A549 treated with dexamethasone at 1 μM for 4 hours (cell line): ENCODE measurements at places on chromosomes 4 and X. TPM values are rescaled to one million over a fixed set of nuclear protein-coding genes. Genes with fewer than 3 reads are reported as not detected.

The CPZ gene
- total RNA-seq, result 0.11 to 0.40 TPM (median 0.26 TPM) in 5 replicates

The EPGN gene
- total RNA-seq, result 0.35 TPM in 1 of 5 replicates, not detected in the others

The JAKMIP1 gene
- 0.08 TPM in 1 of 5 replicates, not detected in the others for total RNA-seq

The NHSL2 gene
- total RNA-seq, result 0.25 to 0.53 TPM (median 0.32 TPM) in 5 replicates

The GIMD1 gene
- not detected in 5 replicates for total RNA-seq

The RGN gene
- 0.06 TPM in 2 of 5 replicates, not detected in the others for total RNA-seq

The F8 gene
- total RNA-seq, result 3.9 to 4.6 TPM (median 4.5 TPM) in 5 replicates

The GABRG1 gene
- total RNA-seq, result not detected in 5 replicates

The DMRTC1B gene
- total RNA-seq, result not detected in 5 replicates

The RAB39B gene
- 0.71 to 1.0 TPM (median 0.80 TPM) in 5 replicates for total RNA-seq

The VEGFD gene
- total RNA-seq, result 0.19 to 0.46 TPM (median 0.33 TPM) in 5 replicates

The ZXDA gene
- total RNA-seq, result 1.2 to 2.2 TPM (median 1.7 TPM) in 5 replicates
